ENCODE measurements at places on chromosomes 3 and 15.

GRCh38 chr15:56988219-56988618 is 69.8 kb downstream of the TCF12 start:
- no peak for DNase-seq

DNA sequence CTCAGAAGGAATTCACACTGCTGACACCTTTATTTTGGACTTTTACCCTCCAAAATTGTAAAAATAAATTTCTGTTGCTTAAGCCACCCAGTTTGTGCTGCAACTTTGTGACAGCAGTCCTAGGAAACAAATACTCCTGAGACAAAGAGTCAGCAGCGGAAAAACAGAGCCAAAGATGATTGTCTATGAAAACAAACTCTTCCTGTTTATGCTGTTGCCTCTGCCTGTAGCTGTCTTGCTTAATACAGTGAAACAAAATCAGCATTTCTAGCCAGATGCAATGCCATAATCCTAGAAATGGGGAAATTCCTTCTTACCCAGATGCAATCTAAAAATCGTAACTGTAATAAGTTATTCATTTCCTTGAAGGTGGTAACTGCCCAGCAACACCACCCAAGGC is 387.5 kb upstream of the ATP11B start:
- DNase-seq = no peak

- no peak for DNase-seq
These were observed 15.8 kb upstream of the ARRDC4 start for GRCh38 chr15:97944724-97945123.

- no peak for DNase-seq
These were observed 529.2 kb downstream of the GABRG3 start for GRCh38 chr15:27500206-27500605.

DNA sequence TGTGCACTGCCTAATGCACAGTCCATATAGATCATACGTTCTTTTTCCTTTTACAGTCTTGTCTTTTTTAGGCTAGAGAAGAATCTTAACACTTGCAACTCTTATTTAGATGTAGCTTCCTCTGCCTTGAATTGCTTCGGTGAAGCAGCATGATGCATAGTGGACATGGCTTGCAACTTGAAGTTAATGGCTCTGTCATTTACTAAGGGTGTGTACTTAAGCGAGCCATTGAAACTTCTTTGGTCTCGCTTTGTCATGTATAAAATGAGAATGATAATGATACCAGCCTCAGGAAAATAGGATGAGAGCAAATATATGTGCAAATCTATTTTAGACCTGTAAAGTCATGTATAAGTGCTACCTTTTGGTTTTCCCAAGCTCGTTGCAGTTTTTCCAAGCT is 147.4 kb downstream of the GHSR start:
- DNase-seq = no peak

GRCh38 chr3:132573797-132574211 is 23.3 kb upstream of the ACKR4 start:
- DNase-seq = peak; percentile 55

DNA sequence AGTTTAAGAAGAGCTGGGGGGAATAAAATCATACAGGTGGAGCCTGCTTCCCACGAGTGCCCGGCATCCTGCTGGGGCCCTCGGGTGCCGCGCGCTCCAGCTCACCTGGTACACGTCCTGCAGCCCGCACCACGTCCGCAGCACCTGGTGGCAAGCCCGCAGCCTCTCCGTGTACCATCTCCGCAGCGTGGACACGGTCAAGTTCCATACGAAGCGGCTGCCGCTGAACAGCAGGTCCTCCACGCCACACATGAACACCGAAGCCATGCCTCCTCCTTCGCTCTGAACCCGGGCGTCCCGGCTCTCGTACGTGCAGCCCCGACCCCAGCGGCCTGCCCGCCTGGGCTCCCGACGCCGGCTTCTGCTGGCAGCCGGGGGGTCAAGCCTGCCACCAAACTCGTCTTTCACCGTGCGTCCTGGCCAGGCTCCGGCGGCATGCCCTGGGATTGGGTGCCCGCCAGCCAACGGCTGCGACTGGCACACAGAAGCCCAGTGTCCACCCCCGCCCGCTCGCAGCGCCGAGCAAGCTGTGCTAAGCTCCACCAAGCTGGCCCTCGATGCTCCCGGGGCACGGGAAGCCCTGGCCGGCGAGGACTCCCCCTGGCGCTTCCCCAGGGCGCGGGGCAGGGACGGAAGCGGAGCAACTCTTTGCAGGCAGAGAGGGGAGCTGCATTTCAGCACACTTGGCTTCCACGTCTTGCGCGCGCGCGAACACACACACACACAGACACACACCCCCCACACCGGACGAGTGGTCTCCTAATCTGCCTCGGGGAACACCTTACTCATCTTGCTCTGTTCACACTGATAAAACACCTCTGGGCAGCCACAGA is at the start of gene FRMD4B:
FRMD4B (minus strand) TSS at position 366 of the 833 bp plus-strand sequence; CDS start at position 267, 99 bp downstream.
- peak; percentile 18 for DNase-seq

DNA sequence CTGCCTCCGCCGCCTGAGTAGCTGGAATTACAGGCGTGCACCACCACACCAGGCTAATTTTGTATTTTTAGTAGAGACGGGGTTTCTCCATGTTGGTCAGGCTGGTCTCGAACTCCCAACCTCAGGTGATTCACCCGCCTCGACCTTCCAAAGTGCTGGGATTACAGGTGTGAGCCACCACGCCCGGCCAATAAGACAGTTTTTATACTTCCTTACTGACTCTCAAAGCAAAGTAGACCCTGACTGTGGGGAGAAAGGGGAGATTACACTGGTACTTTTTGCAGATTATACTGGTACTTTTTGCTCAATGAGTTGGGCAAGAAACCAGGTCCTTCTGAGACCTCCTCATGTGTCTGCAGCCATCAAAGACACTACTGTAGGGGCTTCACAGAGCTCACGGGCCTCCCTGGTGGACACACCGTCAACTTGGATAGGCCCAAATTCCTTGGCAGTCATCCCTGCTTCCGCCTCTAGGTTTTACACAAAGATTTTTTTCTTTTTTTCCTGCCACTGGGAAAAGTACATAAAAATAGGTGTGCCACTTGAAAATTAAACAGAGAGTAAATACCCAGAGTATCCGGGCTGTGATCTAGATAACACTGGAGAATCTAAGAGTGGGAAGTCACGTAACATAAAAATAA is 143.3 kb upstream of the WNT5A start:
- DNase-seq = no peak

GRCh38 chr3:46059432-46059831 is 32.1 kb upstream of the XCR1 start:
- no peak for DNase-seq

- DNase-seq = peak; percentile 82
These were observed 42.1 kb downstream of the VGLL4 start for GRCh38 chr3:11601446-11602238.

DNA sequence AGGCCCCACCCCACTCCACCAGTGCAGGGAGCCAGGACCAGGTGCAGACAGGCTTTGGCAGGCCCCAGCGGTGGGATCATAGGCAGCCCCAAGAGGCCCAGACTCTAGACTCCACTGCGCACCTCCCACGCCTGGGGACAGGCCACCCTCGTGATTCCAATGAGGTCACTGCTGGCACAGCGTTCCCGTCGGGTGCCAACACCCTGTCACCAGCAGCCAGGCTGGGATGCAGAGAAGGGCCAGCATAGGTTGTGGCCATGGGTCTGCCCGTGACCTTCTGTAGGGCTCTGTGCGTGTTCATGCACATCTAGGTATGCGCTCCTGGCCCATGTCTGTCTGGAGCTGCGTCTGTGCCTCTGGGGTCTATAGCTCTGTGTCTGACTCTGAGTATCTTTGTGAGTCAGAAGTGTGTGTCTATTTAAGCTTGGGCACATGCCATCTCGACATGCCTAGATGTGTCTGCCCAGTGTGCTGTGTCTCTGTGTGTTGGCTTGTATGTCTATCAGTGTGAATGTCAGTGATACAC is 13.0 kb downstream of the VIPR1 start:
- no peak for DNase-seq

- DNase-seq = no peak
These were observed 16.4 kb downstream of the APBA2 start for GRCh38 chr15:28901987-28902745.

- DNase-seq = peak; percentile 43
These were observed 859.6 kb downstream of the ROBO1 start for GRCh38 chr3:78908236-78908635.

DNA sequence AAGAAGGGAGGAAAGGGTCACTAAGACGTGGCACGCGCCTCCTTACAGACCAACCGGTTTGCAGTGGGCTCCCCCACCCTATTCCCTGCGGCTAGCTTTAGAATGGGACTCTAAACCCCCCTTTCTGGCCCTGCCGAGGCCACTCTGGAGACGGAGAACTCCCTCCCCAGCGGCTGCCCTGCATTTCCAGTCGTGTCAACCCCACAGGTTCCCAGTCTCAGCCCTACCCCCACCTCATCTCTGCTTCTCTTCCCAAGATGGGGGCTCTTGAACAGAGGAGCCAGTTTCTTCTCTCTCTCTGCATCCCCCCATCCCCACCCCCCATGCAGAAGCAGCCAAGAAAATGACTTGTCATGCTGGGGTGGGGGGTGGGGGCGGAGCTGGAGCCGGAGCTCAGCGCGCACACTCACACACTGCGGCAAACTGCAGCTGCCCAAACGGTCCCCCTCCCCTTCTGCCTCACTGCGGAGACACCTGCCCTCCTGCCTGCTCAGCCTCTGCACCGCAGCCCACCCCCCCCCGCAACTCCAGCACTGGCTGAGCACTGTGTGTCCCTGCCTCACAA is 871 bp downstream of the MAP1A start:
- no peak for DNase-seq

GRCh38 chr15:82851306-82851850 is 42.0 kb downstream of the WHAMM start:
- no peak for DNase-seq

- DNase-seq = peak; percentile 26
These were observed 557 bp downstream of the DENND4A start for GRCh38 chr15:65791335-65792137.

- no peak for DNase-seq
These were observed 488 bp upstream of the IL17RD start for GRCh38 chr3:57165641-57166040.

GRCh38 chr3:196554205-196554604 is 14.1 kb downstream of the WDR53 start:
- DNase-seq = no peak

Measured in fibroblast of mammary gland (primary cell).